Fibroblast of the conjunctiva (primary cell): ENCODE measurements at places on chromosomes 1 and 21.
A peak's percentile ranks its signal among the peaks of the same experiment; 100 is the strongest.

GRCh38 chr1:40308036-40308727 is 8.9 kb downstream of the COL9A2 start:
- no peak for DNase-seq

- DNase-seq: peak; percentile 62
Measured at GRCh38 chr1:16146279-16147155, 9.4 kb downstream of the EPHA2 start.

GRCh38 chr1:222975472-222976122 is 160.8 kb downstream of the DISP1 start:
- no peak for DNase-seq

DNA sequence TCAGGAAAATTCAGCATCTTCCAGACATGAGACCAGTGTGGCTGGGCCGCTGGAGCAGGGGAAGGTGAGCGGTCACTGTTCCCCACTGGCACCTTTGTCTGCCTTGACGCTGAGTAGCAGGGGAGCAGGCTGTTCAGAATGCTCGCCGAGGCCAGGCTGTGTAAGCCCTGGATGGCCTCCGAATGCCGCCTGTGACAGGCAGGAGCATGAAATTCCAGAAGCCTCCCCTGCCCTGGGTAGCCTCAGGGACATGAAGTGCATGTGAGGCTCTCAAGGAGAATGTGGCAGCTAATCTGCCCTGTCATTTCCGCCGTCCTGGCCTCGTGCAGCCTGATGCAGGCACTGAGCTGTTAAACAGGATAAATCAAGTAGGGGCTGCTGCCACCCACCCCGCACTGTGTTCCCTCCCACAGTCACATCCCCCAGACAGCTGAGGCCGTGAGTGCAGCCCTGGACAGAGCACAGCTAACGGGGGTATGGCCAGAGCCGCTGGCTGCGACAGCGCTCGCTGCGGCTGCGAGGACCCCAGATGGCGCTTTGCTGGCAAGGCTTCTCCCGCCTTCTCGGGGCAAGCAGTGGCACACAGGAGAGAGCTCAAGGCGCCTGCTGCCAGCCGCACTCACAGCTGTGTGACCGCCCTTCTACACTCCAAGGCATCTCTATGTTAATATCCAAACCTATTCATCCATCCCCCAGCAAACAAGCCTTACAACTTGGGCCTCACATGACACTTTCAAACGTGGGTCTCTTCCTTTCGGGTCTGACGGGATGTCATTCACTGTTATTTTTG is 105.0 kb upstream of the COL6A1 start:
- DNase-seq: no peak

- DNase-seq: no peak
Measured at GRCh38 chr1:52032785-52033131, 852 bp downstream of the KTI12 start.
